ENCODE measurements at places on chromosomes 6 and 20.

GRCh38 chr6:133502441-133503335 is 261.5 kb downstream of the EYA4 start:
- no peaks in the 10 kb centered on the region for H3K27me3 ChIP-seq
- peak overlapping the region; percentile 43 for H3K27ac ChIP-seq
- DNase-seq = no peak
- H3K36me3 ChIP-seq = no peaks in the 10 kb centered on the region
- peaks cover 12% of the 10 kb centered on the region for H3K4me1 ChIP-seq

GRCh38 chr6:101399616-101400162 is 6.2 kb downstream of the GRIK2 start:
- H3K27me3 ChIP-seq = no peaks in the 10 kb centered on the region
- H3K36me3 ChIP-seq = no peaks in the 10 kb centered on the region
- H3K4me3 ChIP-seq = no peak overlapping the region
- no peak for DNase-seq

DNA sequence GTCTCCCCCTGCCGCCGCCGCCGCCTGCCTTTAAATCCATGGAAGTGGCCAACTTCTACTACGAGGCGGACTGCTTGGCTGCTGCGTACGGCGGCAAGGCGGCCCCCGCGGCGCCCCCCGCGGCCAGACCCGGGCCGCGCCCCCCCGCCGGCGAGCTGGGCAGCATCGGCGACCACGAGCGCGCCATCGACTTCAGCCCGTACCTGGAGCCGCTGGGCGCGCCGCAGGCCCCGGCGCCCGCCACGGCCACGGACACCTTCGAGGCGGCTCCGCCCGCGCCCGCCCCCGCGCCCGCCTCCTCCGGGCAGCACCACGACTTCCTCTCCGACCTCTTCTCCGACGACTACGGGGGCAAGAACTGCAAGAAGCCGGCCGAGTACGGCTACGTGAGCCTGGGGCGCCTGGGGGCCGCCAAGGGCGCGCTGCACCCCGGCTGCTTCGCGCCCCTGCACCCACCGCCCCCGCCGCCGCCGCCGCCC is 474 bp downstream of the CEBPB start:
- H3K4me3 ChIP-seq = peak overlapping the region; percentile 98
- peaks cover 56% of the 10 kb centered on the region for H3K4me1 ChIP-seq
- peak overlapping the region; percentile 100 for H3K27ac ChIP-seq
- peak; percentile 93 for DNase-seq

DNA sequence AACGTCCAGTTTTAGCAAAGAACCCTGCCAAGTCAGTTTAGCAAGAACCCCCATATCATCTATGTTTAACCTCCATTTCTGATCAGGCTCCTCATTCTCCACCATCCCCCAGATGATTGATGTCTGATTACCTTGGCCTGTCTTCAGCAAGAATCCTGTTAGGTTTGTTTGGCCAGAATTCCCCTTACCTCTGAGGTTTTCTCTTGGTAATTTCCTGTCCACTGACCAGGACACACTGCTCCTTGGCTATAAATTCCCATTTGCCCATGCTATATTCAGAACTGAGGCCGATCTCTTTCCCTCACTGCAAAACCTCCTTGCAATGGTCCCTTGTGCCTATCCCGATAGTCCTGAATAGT is 27.0 kb downstream of the ZNF311 start:
- DNase-seq = no peak
- peaks cover 14% of the 10 kb centered on the region for H3K4me1 ChIP-seq
- no peak overlapping the region for H3K4me3 ChIP-seq
- H3K27me3 ChIP-seq = no peaks in the 10 kb centered on the region
- no peaks in the 10 kb centered on the region for H3K36me3 ChIP-seq

GRCh38 chr6:149334682-149335160 is 17.2 kb downstream of the TAB2 start:
- H3K27me3 ChIP-seq = no peaks in the 10 kb centered on the region
- H3K36me3 ChIP-seq = no peaks in the 10 kb centered on the region
- DNase-seq = no peak
- peak overlapping the region; percentile 51 for H3K27ac ChIP-seq
- peaks cover 86% of the 10 kb centered on the region for H3K4me1 ChIP-seq

DNA sequence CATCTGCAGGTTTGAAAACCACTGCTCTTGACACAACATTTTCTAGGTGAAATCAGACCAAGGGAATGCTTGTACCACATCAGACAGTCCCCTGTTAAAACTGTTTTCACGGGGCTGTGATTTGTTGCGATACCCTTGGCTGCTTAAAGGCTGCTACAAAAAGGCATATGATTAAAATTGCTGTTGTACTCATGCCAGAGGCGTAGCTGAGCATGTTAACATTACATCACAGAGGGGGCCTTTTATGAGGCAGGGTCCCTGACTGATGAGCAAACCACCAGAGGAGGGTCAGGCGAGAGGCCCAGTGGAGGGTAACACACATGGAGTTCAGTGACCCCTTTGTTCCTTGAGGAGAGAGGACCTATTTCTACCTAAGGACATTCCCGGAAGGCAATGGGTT is 70.4 kb upstream of the CDYL start:
- no peak overlapping the region for H3K4me3 ChIP-seq
- no peak overlapping the region for H3K27ac ChIP-seq
- no peaks in the 10 kb centered on the region for H3K36me3 ChIP-seq
- DNase-seq = no peak
- no peaks in the 10 kb centered on the region for H3K4me1 ChIP-seq

Measured in vagina (tissue), 2 donors.